NCI-H446 treated with DMSO at 0.1 percent for 48 hours (cell line): ENCODE measurements at places on chromosomes 16 and 17.

GRCh38 chr16:86534779-86535615, 20.0 kb downstream of the MTHFSD start:
- DNase-seq: no peak

- DNase-seq: no peak
Observed at GRCh38 chr17:46983782-46984181, 4.7 kb upstream of the RPRML start.

DNA sequence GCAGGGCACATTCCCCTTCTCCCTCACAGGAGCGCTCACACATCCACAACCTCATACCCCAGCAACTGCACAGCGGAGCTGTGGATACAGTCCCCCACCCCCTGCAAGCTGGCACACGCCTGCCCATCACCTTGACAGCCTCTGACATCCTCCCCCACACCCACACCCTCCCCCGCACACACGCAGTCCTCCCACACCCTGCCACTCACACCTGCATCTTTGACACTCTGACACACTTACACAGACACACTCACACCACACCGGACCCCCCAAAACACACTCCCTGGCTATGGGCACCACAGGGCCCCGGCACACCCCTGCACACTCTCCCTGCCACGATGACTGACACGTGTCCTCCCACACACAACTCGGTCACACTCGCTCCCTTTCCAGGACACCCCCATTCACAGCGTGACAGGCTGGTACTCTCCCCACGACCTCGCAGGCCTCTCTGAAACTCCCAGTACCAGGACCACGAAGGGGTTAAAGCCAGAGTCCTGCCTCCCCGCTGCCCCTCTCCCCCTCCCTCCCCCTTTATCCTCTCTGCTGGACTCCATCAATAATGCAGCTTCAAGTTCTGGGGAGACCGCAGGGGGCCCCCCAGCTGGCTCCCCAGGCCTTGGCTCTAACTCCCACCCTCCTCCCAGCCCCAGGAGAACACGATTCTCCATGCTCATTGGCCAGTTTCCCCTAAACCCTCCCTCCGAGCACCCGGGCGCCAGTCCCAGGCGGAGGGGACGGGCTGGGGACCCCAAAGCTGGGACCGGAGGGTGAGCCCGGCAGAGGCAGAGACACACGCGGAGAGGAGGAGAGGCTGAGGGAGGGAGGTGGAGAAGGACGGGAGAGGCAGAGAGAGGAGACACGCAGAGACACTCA, at the start of gene PPP1R1B:
Gene PPP1R1B, plus strand, starts transcription at position 782 of the 876 bp plus-strand sequence. CDS start 441 bp downstream, outside the sequence.
- DNase-seq: no peak

DNA sequence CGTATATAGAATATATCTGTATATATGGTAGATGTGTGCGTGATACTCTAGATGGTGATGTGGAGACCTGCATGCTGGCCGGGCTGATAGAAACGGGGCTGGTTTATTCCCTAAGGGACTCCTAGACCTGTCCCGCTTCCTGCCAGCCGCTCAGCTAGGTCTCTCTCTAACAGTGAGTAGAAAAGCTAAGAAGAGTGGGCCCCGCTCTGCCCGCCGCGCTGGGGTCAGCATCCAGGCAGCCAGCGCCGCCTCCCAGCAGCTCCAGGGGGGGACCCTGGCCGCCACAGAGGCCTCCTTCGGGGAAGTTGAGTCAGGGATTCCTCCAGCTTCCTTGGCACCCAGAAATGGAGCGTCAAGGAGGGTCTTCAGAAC, 9.4 kb downstream of the CYGB start:
- no peak for DNase-seq

DNA sequence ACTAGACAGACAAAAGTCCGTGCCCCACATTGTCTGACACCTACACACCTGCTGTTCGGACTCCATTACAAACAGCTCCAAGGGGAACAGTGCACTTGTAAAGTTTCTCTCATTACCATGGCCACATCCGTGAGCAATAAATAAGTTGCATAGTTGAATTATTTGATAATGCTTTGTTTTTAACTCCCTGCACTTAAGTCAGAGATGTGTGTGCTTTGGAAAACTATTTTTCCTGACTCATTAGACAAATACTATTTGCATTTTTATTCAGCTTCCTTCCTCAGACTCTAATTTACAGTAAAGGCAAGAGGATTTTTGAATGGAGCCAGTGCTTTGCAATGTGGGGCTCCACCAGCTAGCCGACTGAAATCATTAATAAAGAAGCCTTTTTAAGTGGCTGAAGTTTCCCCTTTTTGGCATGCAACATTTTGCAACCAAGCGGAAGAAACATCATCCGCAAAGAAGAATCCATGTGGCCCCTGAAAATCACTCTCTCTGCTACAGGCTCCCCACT, 6.5 kb upstream of the CCL2 start:
- no peak for DNase-seq

DNA sequence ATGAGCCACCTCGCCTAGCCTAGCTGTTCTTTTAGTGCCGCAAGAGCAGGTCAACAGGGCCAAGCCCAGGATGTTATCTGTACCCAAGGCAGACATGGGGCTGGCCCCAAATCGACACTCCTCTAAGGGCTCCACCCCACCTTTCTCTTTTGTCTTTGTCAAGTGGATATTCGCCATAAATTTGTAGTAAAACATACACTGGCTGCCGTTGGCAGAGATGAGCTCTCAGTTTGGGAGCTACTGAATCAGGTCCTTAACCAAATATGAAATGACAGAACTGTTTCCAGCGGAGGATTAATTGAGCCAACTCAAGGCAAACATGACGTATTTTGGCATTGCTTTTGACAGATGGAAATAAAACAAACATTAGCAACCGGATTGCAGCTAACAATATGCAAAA, 556.9 kb upstream of the CDH5 start:
- DNase-seq: peak; percentile 43

GRCh38 chr16:88389621-88390160, 6.9 kb downstream of the ZNF469 start:
- DNase-seq: no peak

DNA sequence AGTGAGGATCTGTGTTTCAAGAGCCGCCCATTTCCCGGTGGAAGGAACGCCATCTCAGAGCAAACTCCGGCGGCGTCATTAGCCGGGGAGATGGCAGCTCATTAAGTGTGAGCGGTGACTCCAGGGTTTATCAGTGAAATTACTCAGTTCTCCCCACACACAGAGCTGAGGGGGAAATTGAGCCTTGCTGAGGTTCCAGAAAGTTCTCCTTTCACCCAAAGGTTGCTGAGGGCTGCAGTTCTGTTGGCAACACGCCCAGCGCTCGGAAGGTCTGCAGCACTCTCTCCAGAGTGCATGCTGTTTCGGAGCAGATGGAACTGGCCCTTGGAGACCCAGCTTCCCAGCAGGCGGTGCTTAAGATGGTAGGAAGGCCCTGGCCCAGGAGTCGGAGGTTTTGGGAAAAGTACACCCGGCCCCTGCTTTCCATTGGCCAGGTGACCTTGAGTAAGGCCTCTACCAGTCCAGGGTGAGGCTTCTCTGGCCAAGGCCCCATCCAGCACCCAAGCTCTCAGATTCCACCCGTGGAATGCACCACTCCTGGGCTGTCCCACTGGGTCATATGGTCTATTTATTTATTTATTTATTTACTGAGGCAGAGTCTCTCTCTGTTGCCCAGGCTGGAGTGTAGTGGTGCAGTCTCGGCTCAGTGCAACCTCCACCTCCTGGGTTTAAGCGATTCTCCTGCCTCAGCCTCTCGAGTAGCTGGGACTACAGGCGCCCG, 167.7 kb upstream of the CIBAR2 start:
- peak; percentile 17 for DNase-seq
